ENCODE measurements at places on chromosomes 4 and X. TPM values are rescaled to one million over a fixed set of nuclear protein-coding genes. Genes with fewer than 3 reads are reported as not detected.
A peak's percentile ranks its signal among the peaks of the same experiment; 100 is the strongest.

DNA sequence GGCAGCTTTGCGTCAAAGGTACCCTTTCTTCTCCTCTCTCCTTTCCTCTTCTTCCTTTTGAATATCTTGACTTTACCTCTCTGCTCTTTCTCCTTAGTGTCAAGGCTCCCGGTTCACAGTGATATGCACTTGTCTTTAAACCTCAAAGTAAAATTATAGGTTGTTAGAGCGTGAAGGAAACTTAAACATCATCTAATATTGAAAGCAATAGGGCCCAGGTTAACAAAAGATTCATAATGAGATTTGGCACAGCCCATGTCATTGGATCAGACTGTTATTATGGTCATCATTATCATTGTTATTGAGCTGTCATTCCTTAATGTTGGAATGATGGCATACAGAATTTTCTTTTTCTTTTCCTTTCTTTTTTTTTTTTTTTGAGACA is 32.5 kb downstream of the FTHL17 start:
- DNase-seq: no peak

GRCh38 chr4:4334798-4335520 is 44.9 kb downstream of the ZBTB49 start:
- peak; percentile 68 for DNase-seq

- DNase-seq: no peak
Measured at GRCh38 chr4:111031001-111031579, 408.2 kb upstream of the PITX2 start.

GRCh38 chr4:38046727-38047489 is 86.7 kb downstream of the PTTG2 start:
- DNase-seq: no peak

DNA sequence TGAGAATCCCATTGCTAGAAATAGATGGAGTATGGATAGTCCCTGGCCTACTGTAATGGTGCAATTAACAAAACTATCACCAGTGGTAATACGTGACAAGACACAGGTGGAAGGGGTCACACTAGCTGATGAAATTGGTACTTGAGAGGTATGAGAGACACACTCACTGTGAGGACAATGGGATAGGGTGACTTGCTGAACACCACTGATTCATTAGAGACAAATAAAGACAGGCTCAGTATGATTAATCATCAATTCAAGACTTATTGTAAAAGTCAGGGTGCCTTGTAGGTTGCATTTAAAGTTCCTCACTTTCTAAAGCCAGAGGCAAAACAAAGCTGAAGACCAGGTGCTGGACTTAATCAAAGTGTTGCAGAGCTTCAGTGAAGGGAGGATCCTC is 361.6 kb upstream of the EMCN start:
- DNase-seq: no peak

The NALF2 gene
- 0.72 TPM for total RNA-seq

The ADD1 gene
- 223 TPM for total RNA-seq

The BTC gene
- 6.1 TPM for total RNA-seq

The PNCK gene
- total RNA-seq: 11.1 TPM
